ENCODE measurements at places on chromosomes 5 and 9. TPM values are rescaled to one million over a fixed set of nuclear protein-coding genes. Genes with fewer than 3 reads are reported as not detected.

Gene NTRK2
- total RNA-seq: 3.0 TPM

- peak; percentile 53 for DNase-seq
These were observed 684 bp upstream of the MED7 start for GRCh38 chr5:157143127-157143971.

DNA sequence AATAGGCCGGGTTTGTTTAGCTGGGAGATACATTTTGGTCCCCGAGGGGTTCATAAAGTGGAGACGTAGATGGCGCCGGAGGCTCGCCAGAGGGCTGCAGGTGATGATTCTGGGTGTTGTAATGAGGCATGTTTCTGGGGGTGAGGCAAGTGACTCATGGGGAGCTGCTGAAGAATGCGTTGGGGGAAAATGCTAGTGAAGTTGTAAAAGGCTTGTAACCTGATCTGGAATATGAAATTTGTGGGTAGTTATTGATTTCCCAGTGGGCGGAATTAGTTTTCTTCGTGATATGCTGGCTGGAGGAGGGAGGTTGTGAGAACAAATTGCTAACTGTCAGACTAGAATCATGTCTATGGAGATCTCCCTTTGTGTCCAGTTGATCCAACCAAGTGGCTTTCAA, 158.3 kb downstream of the DOCK2 start:
- no peak for DNase-seq

- DNase-seq: no peak
These were observed 538.8 kb upstream of the ZNF462 start for GRCh38 chr9:106324053-106324585.

Gene ADGRD2
- 0.29 TPM for total RNA-seq

Gene SLC34A1
- not detected for total RNA-seq

Gene SPATA31A3
- not detected for total RNA-seq

DNA sequence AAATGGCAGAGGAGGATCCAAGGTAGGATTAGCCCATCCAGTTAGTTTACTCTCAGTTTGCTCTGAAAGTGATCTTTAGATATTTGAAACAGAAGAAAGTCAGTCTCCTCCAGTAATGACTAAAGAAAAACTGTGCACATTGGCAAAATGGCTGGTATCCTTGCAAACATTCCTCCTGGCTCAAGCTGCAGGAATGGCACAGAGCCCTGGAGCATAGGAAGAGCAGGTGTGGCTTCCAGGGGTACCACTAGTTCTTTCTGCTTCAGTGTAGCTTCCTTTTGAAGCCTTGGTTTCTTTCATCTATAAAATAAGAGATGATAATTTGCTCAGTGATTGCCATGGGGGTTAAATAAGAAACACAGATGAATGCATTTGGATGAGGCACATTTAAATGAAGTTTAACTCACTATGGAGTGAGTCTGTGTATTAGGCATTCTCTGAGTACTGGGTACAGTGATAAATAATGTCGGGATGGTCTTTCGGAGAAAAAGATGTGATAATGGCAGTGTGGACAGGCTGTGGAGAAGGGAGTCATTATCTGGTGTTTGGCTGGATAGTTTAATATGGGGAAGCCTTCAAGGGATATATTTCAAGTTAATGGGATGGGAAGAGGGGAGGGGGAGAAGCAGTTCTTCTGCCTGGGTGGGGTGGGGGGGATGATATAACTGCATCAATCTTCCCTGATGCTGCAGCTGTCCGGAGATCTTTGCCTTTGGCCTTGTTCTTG, 217.3 kb upstream of the KLF4 start:
- no peak for DNase-seq

DNA sequence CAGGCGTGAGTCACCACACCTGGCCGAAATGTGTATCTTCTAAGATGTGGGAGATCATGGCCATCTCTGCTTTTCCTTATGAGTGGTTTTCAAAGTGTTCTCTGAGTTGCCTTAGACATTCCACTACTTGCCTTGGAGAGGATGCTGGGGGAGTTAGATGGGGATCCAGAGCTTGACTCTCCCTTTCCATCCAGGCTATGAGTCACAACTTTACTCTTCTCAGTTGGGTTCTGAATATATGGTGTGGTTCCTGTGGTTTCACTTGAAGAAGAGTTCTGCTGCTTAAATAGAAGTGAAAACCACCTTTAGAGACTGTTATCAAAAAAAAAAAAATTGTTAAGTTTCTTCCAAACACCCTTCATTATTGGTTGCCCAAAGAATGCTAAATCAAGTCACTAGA, 217.6 kb downstream of the ZNF608 start:
- DNase-seq: no peak
